ENCODE measurements at places on chromosomes 5 and 9.

DNA sequence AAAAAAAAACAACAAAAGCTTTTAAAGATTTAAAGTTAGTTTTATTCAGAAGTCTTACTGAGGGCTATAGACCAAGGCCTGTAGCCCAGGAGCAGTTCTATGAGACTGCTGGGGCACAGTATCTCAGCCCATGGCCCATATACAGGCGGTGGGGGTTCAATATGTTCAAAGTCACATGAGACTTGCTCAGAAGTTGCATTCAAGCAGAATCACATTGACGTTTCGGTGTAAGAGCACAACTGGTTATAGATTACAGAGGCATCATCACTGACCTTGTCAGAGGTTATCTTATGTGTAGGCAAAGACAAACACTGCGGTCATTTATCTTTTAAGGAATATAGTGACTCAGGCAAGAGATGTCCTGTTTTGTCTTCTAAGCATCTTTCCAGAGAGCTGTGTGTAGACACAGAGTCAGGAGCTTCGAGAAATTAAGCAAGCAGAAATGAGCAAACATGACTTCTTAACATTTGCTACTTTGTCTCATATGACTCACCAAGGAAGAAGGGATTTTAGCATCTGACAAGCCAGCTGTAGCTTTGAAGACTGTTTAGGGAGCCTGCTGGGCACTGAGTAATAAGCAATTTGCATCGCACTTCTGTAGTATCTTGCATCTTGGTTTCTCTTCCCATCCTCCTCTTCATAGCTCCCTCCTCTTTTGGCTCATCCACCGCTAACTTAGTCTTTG is 12.9 kb upstream of the F2RL1 start:
- no peak for DNase-seq

- DNase-seq, result no peak
Observed at GRCh38 chr5:81896764-81897163, 75.1 kb upstream of the ATG10 start.

DNA sequence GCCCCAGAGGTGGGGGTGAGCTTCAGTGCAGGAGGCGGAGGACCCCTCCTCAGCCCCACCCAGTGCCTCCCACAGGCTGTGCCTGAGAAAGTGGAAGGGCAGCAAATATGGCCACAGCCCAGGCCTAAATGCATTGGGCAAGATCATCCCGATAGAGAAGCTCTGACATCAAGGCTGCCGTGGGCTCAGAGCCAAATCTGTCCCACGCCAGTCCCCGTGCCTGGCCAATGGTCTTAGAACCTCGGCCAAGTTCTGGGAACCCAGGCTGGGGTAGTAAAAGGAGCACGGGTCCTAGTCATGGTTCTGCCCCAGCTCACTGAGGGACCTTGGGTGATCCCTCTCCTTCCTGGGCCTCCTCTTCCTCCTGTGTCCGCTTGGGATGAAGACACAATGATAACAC is 27.7 kb upstream of the TNIP1 start:
- no peak for DNase-seq

GRCh38 chr9:114166614-114167572 is 11.6 kb downstream of the COL27A1 start:
- DNase-seq, result no peak

DNA sequence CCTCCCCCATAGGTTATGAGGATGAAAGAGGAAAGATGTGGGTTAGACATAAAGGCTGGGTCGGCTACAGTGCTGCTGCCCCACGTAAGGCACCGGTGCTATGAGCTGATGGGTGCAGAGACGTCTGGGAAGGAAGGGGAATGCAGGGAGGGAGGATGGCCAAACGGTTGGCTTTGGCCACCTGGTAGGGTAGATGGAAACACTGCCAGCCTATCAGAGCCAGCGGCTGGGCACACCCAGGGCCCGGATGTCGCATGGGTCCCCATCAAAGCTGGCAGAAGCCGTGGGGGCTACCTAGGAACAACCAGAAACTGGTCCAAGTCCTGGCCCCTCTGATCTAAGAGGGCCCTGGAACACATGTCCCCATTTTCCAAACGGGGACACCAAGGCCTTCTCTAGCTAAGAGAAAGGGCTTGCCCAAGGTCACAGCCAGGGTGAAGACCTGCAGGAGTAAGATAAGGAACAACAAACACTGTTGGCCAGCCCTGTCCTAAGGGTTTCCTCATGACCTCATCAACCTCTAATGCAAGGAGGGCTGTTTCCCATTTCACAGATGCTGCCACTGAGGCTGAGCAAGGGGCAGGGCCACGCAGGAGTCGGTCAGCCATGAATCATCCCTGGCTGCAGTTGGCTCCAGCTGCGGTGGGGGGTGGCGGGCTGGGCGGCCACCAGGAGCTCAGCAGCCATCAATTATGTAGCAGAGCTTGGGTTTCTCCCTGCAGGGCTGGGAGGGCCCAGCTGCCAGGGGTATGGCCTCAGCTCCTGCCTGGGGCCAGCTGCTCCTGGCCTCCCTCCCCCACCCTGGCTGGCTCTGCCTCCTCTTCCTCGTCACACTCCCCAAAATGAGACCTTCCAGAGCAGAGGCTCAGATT is 4.9 kb downstream of the SH3GLB2 start:
- no peak for DNase-seq

- DNase-seq, result no peak
Observed at GRCh38 chr5:58486290-58486689, 4.9 kb upstream of the GAPT start.

- no peak for DNase-seq
Observed at GRCh38 chr5:141757402-141757801, 75.4 kb upstream of the ARAP3 start.

Data from GOT3 (cell line).